ENCODE measurements at places on chromosomes 4 and X.

- no peak for DNase-seq
Measured at GRCh38 chr4:139633195-139633594, 32.4 kb upstream of the MGST2 start.

- DNase-seq: no peak
Measured at GRCh38 chr4:124199755-124200154, 512.8 kb downstream of the ANKRD50 start.

DNA sequence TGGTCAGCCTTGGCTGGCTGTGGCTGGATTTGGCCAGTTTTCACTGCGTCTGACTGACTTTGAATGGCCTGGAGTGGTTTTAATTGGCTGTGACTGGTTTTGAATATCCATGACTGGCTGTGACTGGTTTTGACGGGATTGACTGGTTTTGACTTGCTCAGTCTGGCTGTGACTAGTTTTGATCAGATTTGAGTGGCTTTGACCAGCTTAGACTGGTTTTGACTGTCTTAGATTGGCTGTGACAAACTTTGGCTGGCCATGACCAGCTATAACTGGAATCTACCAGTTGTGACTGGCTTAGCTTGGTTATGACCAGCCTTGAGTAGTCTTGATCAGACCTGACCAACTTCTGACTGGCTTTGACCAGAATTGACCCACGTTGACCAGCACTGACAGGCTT, 168.4 kb upstream of the AMOT start:
- DNase-seq: no peak

GRCh38 chrX:150544835-150545770, 23.3 kb upstream of the MTM1 start:
- DNase-seq: no peak

DNA sequence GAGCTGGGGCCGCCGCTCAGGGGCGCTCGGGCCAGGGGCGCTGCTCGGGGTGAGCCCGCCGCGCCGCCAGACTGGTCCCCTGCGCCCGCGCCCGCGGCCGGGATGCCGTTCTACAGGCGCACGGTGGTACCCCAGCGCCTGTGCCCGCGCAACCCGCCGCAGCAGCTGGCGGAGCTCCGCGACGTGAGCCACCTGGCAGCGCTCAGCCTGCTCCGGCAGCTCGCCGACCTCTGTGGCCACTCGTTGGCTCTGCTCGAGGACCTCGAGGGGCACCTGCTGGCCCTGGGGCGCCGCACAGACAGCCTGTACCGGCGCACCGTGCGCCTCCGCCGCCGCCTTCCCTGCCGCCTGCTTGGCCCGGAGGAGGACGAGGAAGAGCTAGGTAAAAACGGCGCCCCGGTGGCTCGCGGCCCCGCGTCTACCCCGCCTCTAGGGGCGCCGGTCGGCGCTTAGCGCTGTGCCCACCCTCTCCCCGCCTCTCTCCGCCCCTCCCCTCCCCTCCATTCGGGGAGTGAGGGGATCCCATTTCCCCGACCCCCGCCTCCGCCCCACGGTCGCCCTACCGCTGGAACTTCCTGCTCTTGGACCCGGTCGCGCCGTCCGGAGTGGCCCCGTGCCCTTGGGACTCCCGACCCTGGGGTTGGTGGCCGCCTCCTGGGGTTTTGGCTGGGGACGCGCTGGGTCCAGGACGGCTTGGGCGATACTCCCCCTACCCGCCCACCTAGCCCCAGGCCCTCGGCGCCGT, 513 bp downstream of the NHSL2 start:
- no peak for DNase-seq

- DNase-seq: no peak
Measured at GRCh38 chr4:85828027-85828890, 353.3 kb downstream of the ARHGAP24 start.

DNA sequence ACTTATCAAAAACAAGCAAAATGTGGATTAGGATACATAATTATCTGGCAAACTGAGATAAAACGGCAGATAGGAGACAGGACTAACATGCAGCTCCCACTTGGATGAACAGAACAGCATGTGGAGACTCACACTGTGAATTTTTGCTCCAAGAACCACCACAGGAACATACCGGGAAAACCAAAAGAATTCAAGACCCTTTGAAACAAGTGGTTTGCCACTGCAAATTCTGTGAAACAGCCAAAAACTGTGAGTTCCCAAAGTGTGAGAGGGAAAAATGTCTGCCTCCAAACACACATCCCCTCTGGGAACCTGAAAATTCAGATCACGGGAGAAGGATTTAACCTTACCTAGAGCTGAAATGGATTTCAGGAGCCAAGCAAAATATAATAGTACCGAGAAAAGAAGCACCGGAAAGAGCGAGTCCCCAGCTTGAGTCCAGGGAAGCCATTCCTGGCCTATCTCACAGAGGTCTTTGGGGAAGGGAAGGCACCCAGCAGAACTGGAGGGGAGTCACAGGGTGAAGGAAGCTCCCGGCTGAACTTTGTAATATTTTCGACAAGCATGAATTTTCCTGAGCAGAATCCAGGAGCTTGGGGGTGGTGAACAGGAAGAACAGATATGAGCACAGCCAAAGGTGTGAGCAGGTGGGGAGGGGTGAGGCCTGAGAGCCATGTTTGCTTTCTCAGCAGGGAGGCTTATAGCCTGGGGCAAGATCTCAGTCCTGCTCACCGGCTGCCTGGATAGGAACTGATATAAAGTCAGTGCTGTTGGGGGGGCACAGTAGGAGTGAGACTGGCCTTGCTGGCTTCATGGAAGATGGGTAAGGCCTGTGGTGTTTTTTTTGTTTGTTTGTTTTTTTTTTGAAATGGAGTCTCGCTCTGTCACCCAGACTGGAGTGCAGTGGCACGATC, 23.9 kb downstream of the MANBA start:
- DNase-seq: no peak

GRCh38 chrX:21905313-21905712, 35.2 kb upstream of the SMS start:
- no peak for DNase-seq

GRCh38 chr4:184416913-184417734, 57.2 kb downstream of the IRF2 start:
- no peak for DNase-seq

DNA sequence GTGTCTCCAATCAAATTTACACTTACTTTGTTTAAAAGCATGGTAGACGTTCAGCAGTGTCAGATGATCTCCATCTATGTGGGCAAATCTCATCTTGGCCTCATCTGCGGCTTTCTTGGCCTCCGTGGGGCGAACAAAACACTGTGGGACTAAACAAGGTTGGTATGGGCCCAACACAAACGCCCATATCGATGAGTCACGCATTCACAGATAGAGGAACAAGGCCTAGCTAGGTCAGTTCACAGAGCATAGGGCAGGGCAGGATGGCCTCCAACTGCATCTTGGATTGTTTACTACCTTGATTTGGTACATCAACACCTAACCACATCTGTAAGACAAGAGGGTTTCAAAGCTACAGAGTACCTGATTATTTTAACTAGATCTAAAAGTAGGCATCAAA, 47.3 kb downstream of the DHX15 start:
- DNase-seq: no peak

GRCh38 chr4:16764622-16765021, 133.8 kb downstream of the LDB2 start:
- DNase-seq: no peak

DNA sequence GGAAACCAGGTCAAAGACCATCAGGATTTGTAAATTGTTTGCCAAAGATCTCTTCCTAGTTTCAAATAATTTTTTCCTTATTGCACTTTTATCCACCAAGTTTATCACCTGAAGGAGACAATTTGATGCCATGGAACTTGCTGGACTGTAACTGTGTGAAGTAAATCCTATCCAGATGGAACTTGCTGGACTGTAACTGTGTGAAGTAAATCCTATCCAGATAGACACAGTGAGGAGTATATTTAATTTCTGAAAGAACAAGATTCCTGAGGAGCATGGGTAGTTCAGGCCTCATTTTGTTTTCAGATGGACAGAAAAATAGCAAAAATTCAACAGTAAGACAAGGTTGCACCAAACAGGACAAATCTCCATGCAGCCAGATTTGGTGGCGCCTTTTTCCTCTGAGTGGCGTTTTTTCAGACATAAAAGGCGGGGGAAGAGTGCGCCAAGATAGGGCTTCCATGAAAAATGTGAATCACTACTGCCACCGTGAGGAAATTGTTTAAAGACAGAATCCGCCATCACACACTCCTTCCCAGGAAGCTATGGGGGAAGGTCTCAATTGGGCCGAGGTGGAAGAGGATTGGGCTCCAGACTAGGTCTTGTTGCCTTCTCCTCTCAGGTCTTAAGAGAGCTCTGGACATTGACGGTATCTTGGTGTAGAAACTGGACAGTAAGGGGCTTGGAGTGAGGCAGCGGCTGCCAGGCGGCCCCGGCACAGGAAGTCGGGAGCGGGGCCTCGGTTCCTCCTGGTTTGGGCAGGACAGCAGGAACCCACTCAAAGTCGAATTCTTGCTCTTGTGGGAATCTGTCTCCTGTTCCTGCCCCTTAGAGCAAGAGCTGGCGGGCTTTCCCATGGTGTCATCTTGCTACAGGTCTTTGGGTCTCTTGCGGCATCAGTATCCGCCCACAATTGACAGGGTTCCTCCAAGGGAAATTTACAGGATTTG, 234.7 kb downstream of the OR13H1 start:
- no peak for DNase-seq

DNA sequence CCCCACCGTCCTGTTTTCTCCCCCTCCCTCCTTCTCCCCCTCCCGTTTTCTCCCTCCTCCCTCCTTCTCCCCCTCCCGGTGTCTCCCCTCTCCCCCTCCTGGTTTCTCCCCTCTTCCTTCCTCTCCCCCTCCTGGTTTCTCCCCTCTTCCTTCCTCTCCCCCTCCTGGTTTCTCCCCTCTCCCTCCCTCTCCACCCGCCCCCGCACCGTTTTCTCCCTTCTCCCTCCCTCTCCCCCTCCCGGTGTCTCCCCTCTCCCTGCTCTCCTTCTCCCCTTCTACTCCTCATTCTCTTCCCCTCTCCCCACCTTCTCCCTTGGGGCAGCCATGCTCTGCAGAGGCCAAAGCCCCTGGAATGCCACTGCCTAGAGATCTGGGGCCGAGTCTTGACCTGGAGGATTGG, 12.2 kb downstream of the SH3TC1 start:
- DNase-seq: no peak

DNA sequence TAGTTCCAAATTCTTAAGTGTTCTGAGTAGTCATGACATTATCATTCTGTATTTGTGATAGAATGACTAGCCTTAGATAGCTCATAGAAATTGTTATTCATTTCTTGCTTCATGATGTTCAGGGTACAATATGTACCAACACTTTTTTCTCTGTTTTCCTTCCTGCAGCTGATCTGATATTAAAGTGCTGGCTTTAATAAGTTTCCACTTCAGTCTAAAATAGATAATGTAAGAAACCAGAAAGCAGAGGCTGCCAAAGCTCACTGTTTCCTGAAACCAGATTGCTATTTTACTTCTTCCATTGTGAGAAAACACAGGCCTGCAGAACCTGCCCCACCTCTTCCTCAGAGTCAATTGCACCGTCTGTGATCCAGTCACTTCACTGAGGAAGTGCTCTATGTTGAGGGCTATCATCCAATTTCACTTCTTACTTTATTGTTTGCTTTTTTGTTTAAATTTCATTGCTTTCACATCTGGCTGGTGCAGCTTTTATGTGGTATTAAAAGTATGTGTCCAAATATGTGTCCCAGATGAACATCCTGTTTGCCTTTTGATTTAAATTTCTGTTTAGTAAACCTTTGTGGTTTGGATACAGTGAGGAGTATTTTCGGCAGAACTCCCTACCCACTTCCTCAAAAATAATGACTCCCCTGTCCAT, 652.1 kb downstream of the ANKRD50 start:
- DNase-seq: no peak

DNA sequence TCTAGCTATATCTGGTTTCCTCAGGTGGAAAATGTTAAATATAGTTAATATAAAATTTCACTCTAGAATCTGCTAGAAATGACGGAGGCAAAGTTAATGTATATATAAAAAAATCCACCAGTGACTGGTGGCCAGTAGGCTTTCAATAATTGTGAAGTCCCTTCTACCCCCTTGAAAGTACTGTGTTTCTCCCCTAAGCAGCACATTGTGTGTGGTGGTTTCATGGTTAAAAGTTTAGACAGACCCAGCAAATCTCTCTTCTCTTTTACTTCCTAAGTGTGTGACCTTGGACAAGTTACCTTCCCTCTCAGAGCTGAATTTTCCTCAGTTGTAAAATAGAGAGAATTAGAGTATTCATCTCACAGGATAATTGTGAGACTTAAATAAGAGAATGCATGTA, 600 bp upstream of the HEPH start:
- no peak for DNase-seq

All from stimulated activated CD8-positive, alpha-beta memory T cell treated with anti-CD3 and anti-CD28 coated beads, Interleukin-4, amount 100 ng/mL, for 1 hour (primary cell).